GM19239 (cell line): ENCODE measurements at places on chromosomes 1 and 21.
A peak's percentile ranks its signal among the peaks of the same experiment; 100 is the strongest.

- DNase-seq = no peak
Observed at GRCh38 chr1:207461649-207462048, 7.5 kb downstream of the CR2 start.

DNA sequence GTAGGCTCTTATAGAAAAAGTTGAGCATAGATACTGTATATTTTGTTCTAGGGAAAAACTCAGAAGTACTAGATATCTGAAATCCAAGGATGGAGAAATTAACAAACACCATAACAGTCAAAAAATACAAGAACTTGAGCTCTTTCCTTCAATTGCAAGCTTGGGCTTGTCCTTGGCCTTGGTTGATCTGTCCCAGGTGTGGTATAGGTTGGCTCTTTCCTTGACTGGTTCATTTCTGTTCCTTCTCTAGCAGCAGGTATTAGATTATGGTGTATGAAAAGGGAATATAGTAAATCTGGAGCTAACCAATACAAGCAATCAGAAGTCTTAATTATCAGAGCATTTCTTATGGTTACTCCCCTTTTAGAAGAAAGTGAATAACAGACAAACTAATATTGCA lies 198.6 kb downstream of the GPATCH2 start:
- no peak for DNase-seq

GRCh38 chr1:43651902-43652301 lies 2.0 kb downstream of the KDM4A start:
- no peak for DNase-seq

GRCh38 chr1:205827623-205828022 lies 14.6 kb upstream of the SLC41A1 start:
- DNase-seq = no peak

GRCh38 chr1:112956544-112957132 lies 642 bp upstream of the SLC16A1 start:
- no peak for DNase-seq

- DNase-seq = no peak
Observed at GRCh38 chr1:87185077-87185476, 143.6 kb upstream of the LMO4 start.

DNA sequence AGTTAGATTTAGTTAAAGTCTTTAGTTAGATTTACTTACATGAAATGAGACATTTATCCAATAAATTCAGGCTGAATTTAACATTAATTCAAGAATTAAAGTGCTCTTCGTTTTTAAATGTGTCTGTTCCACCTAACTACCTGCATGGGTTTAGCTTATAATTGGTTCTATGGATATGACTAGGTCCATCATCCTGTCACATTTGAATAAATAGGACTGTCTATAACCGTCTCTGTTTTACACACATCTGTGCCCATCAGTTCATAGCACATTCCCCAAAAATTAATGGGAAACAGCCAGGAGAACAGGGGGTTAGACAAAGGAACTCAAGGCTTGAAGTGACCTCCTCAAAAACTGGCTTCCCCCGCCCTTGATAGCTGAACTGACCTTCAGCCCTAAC lies 219.6 kb downstream of the MRPL39 start:
- no peak for DNase-seq

GRCh38 chr1:193156822-193157142 lies 29.6 kb downstream of the B3GALT2 start:
- DNase-seq = no peak

DNA sequence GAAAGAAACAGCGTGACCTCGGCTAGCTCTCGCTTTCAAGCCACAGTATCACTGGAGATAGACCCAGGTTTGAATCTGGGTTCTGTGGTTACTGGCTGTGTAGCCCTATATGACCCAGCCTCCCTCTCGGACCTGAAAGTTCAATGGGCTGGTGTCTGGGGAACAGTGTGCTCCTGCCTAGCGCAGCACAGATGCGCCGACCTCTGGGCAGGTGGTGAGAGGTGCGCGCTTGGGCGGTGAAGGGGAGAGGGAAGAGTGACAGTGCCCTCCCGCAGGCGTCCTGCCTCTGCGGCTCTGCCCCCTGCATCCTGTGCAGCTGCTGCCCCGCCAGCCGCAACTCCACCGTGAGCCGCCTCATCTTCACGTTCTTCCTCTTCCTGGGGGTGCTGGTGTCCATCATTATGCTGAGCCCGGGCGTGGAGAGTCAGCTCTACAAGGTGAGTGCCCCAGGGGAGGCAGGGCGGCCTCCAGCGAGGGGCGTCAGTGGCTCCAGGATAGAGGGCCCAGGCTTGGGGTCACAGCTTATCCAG lies 10.5 kb downstream of the SERINC2 start:
- DNase-seq = peak; percentile 79

GRCh38 chr1:48235652-48236051 lies 13.1 kb downstream of the SLC5A9 start:
- no peak for DNase-seq

DNA sequence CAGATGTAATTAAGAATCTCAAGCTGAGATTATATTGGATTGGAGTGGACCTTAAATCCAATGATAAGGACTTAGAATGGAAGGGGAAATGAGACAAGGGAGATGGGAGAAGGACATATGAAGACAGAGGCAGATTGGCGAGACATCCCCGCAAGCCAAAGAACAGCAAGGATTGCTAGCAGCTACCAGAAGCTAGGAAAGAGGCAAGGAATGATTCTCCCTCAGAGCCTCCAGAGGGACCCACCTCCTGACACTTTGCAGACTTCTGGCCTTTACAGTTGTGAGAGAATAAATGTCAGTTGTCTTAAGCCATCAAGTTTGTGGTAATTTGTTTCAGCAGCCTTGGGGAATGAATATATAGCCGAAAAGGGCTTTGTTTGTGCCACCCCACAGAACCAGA lies 20.7 kb downstream of the METTL13 start:
- DNase-seq = no peak

DNA sequence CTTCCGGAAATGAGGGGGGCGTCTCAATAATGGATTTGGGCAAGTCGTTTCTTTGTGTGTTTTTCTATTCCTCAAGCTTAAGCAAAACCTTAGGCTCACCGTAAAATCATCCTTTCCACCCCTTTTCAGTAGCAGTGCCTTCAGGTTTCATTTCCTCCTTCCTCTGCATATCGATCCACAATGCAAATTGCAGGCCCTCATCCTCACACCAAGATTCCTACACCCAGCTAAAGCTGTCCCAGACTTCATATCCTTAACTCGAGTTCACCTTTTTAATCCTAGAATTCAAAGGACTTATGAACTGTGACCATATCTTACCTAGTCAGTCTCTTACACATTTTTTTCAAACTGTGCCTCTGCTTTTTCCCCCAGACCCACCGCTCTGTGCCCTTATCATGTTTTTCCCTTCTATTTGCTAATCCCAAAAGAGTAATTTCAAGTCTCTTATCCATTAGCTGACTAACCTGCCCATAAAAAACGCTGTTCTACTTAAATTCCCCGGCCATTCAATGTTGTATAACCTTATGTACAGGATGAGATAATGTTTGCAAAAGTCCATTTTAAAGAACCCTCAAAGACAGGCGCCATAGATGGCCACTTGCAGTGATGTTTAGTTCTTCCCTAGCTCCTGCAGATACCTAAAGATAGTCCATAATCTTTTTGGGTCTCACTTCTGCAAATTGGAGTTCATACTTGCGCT lies 1.5 kb downstream of the AKIRIN1 start:
- DNase-seq = no peak

DNA sequence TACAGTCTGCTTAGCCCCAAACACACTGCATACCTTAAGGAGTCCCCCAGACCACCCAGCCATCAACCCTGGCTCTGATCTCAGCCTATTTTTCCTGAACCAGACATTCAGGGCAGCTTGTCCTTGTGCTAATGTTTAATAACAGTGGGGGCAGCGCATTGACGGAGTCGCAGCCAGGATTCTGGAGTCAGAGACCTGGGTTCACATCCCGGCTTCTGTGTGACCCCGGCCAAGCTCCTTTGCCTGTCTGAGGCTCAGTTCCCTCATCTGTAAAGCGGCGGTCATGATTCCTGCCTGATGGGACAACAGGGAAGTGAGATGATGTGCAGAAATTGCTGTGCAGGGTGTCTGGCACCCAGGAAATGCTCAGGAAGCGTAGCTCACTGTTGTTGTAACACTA lies 63.1 kb downstream of the MATN1 start:
- DNase-seq = no peak

DNA sequence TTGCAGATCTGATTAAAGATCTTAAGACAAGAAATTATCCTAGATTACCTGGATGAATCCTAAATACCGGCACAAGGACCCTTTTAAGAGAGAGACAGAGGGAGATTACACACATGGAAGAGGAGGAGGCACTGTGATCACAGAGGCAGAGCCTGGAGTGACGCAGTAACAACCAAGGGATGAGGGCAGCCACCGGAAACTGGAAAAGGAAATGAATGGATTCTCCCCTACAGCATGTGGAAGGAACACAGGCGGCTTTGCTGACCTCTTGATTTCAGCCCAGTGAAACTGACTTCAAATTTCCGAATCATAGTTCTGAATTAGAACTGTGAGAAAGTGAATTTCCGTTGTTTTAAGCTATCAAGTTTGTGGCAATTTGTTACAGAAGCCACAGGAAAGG lies 50.2 kb upstream of the IVNS1ABP start:
- DNase-seq = no peak

GRCh38 chr21:39637971-39638240 lies 25.2 kb downstream of the B3GALT5 start:
- DNase-seq = no peak

DNA sequence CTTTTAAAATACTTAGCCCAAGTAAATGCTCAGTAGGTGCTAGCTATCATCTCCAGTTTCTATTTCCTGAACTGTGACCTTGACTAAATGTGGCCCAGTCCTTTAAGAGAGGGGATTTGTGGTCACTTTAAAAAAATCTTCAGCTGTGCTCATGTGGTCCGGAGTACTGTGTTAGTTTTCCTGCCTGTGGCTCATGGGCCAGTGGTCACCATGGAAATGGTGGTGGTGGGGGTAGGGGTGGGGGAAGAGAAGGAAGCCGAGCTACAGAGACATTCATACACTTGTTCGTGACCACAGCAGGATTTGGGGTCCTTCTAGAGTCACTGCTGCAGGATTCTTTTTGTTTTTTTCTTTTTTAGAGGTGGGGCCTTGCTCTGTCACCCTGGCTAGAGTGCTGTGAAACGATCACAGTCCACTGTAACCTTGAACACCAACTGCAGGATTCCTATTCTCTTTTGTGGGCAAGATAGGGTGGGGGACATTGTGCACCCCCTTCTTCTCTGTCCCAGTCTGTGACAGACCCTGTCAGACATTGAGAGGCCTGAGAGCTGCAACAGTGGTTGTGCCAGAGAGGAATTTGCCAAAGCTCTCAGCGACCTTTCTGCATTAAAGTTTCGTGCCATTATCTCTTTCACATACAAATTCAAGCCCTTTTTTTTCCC lies 25.8 kb downstream of the KIF26B start:
- DNase-seq = no peak

DNA sequence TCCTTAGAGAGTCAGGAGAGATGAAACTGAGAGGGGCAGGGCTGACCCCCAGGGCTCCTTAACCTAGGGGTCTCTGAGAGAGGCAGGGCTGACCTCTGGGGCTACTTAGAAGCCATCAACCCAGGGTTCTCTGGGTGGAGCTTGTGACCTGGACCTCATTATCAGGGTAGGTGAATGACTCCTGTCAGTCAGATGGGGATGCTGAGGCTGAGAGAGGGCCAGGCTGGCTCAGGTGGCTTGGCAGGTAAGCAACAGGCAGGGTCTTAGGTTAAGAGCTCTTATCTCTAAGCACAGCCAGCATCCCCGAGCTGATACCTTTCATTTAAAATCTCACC lies 160.9 kb downstream of the PTPRU start:
- no peak for DNase-seq

GRCh38 chr1:203189951-203190352 lies 3.4 kb upstream of the CHI3L1 start:
- no peak for DNase-seq

GRCh38 chr1:226404904-226405222 lies 3.0 kb downstream of the PARP1 start:
- DNase-seq = no peak

DNA sequence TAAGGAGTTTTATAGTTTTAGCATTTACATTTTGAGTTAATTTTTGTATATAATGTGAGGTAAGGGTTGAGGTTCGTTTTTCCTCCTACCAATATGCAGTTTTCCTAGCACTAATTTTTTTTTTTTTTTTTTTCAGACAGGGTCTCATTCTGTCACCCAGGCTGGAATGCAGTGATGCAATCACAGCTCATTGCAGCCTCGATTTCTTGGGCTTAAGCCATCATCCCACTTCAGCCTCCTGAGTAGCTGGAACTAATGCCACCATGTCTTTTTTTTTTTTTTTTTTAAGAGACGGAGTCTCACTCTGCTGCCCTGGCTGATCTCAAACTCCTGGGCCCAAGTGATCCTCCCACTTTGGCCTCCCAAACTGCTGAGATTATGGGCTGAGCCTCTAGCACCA lies 2.5 kb upstream of the UBASH3A start:
- DNase-seq = no peak

DNA sequence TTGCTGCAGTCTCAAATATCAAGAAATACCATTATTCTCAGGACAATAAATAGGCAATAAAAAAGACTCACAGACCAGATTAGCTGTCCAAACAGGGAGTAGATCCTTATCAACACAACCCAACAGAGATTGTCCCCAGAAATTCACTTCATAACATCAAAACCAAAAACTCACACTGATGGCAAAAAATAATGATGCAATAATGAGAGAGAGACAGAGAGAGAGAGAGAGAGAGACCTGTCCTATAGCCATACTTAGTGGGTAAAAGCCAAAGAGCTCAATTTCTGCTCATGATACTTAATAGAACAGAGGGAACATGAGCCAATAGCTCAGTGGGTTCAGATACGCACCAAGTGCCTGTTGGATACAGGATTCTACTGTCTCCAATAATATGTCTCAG lies 244.5 kb downstream of the FAM72C start:
- DNase-seq = no peak

DNA sequence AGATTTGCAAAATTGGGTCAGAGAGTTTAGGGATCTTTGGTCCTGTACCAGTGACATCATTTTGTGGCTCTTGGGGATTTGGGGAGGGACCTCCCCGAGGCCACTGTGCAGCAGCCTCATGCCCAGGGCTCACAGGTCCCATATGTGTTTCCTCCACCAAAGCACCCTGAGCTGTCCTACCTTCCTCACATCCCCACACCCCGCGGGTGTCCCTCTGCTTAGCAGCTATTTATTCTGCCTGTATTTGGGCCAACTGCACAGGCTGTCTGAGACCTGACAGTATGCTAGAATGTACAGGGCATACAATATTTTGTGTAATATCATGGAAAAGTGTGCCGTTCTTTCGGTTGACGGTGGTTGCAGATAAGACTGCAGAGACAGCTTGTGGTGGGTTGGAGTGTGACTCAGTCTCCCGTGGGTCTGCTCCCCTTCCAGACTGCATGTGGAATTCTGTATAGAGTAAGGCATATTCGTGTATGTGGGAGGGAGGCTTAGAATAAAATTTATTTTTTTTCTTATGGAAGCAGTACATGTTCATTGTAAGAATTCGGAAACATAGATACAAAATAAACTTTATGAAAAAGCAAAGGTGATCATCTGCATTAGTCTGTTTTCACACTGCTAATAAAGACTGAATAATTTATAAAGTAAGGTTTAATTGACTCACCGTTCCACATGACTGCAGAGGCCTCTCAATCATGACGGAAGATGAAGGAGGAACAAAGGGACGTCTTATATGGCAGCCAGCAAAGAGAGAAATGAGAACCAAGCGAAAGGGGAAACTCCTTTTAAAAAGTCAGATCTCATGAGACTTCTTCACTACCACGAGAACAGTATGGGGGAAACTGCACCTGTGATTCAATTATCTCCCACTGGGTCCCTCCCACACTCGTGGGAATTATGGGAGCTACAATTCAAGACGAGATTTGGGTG lies 84.4 kb downstream of the ADARB1 start:
- no peak for DNase-seq

GRCh38 chr1:69271587-69272125 lies 296.1 kb upstream of the LRRC7 start:
- DNase-seq = no peak
